Effector CD8-positive, alpha-beta T cell (primary cell): ENCODE measurements at places on chromosomes 2 and 18.

DNA sequence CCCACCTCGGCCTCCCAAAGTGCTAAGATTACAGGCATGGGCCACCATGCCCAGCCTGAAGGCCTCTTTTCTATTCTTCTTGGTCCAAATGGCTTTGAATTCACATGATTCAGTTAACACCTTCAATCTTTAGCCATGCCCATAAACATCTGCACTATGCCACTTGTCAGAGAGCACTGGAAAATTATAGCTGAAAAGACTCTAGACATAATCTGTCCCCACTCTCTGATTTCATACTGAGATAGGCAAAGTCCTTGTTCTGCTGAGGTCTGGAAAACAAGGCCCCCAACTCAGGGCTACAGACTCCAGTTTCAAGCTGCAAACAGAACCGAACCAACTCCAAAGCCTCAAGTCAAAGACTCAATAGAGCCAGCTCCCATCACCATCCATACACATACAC lies 170.7 kb downstream of the ANTXR1 start:
- DNase-seq, result no peak

GRCh38 chr18:12726774-12727550 lies 24.1 kb downstream of the PSMG2 start:
- DNase-seq, result peak; percentile 34

GRCh38 chr2:215832791-215833190 lies 180.6 kb downstream of the MREG start:
- DNase-seq, result no peak

- DNase-seq, result no peak
Measured at GRCh38 chr2:73704285-73704684, 32.9 kb downstream of the TPRKB start.

GRCh38 chr2:234422273-234422732 lies 74.6 kb downstream of the ARL4C start:
- DNase-seq, result no peak

- DNase-seq, result no peak
Measured at GRCh38 chr2:61268249-61268648, 106.3 kb downstream of the C2orf74 start.

DNA sequence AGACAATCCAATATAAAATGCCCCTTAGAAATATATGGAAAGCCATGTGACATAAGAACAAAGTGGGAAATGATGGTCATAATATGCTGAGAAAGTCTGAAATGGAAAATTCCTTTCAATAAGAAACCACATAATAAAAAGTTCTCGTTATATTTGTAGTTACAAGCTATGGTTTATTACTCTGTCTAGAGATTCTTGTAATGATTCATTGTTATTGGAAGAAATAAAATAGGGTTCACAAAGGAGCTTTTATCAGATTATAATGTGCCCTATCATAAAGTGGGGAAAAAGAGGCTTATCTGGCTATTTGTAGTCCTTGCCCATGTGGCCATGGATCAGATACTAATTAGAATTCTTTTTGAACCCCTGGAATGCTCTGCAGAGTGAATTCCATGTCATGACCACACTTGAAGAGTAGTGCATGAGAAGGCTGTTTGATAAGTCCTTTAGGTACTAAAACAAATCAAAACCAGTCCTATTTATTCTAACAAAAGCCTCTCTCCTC lies 420.7 kb upstream of the NRP2 start:
- no peak for DNase-seq

- no peak for DNase-seq
Measured at GRCh38 chr2:177733-178132, 86.1 kb downstream of the SH3YL1 start.

DNA sequence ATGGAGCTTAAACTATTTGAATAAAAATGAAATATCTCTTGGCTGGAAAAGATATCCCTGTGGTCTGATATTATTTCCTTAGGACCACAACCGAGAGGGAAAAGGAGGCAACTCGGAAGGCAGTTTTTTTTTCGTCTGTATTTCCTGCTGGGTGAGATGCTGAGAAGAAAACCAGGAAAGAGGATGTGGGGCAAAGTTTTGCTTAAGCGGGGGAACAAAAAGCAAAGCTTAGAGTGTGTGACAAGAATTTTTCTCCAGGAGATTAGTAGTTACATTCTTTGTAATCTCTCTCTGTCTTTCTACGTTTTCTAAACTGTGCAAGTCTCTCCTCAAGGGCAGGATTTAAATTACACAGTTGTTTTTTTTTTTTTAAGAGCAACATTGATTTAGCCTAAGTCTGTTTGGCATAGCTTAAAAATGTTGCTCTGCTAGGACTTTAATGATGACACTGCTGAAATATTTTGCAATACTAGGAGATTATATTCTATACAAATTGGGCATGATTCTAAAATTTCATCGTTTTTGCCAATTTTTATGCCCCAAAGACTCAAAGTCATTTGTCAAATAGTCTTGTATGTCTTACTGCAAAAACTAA lies 258.5 kb downstream of the KCNS3 start:
- DNase-seq, result no peak

DNA sequence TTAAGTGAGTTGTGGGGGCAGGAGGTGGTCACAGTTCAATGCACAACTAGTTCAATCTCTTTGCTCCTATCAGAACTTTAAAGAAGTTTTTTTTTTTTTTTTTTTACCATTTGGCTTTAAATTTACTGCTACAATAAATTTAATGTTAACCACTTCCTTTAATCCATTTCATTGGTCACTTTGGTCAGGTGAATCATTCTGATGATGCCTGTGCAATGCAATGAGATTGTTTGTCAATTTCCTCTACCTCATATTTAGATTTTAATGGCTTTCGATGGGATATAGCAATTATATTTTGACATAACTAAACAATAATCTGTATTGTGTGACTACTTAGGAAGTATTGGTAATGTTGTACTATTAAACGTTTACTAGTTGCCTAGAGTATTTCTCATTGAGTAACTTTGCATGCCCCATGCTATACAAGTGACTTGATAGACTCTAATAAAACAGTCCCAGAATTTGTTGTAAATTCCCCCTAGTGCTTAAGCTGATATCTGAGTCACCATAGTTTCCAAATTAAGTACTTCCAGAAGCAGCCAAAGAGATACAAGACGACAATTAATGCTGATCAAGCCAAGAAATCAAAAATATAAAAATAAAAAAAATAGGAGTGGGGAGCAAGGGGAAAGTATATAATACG lies 52.9 kb upstream of the SERPINB2 start:
- DNase-seq, result no peak

GRCh38 chr18:2997429-2997828 lies 15.5 kb downstream of the LPIN2 start:
- no peak for DNase-seq

DNA sequence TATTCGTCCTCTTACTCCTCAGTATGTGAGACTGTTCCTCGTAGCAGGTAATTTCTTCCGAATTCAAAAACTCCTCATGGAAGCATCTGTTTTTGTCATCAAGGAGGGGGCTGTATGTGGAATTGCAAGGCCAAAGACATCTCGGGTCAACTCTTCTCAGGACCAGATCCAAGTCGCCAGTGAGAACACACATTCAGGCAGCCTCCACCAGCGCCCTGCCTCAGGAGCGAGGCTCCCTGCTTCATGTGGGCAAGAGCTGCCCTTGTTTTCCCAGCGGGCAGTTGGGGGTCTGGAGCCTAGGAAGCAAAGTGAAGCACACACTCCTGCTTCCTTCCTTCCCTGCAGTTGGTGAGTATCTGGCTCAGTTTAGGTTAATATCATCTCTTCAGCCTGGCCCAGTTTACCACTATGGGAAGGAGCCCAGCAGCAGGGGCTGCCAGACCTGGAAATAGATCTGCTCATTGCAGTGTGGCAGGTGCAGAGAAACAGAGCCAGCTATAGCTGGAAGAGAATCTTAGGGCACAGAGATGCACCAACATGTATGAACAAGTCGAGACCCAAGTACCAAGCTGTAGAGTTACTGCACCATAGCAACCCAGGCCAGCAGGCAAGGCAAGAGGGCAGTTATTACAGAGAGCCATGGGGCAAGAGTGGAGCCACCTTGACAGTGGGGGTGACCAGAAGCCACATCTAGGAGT lies 25.3 kb downstream of the TMEM127 start:
- DNase-seq, result no peak

- no peak for DNase-seq
Measured at GRCh38 chr2:30428827-30429461, 18.1 kb upstream of the LCLAT1 start.

- no peak for DNase-seq
Measured at GRCh38 chr2:240397924-240398645, 37.4 kb upstream of the GPC1 start.

GRCh38 chr18:12091538-12092141 lies 2.0 kb upstream of the ANKRD62 start:
- DNase-seq, result no peak

- no peak for DNase-seq
Measured at GRCh38 chr2:168097431-168097830, 150.0 kb downstream of the STK39 start.

- no peak for DNase-seq
Measured at GRCh38 chr2:120317916-120318315, 28.0 kb upstream of the INHBB start.

DNA sequence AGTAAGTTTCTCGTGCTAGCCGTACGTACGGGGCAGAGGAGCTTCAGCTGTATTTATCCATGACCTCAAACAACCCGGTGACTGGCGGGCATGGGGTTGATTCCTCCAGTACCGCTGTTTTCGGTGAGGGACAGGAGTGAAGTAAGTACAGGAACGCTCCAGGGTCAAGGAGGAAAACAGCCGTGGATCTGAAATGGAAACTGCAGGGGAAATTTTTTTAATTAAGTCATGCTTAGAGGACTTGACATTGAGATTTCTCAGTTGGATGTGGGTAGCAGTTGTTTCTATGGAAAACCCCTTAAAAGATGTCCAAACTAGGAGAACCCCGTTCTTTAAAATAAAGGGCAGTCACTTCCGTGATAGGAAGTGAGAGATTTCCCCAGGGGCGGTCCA lies 1.2 kb downstream of the RAB12 start:
- DNase-seq, result no peak

DNA sequence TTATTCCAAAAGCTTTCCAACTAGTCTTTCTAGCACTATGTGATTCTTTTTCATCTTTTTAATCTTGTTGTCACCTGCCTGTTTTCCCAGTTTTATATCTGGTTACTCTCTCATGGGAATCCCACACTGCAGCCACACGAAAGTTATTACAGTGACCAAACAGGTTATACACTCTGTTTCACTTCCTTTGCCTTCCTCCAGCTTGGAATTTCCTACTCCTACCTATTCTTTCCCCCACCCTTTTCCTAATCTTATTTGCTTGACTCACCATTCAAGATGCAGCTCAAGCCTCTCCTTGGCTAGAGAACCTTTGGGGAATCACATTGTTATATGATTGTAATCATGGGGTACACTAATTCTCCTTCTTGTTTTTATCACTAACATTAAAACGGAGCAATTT lies 13.4 kb upstream of the TLK1 start:
- DNase-seq, result no peak

GRCh38 chr2:142714600-142714999 lies 162.9 kb upstream of the KYNU start:
- no peak for DNase-seq
